ENCODE measurements at places on chromosomes 7 and 10.

- no peak for DNase-seq
Observed at GRCh38 chr7:22216832-22217475, 140.0 kb downstream of the RAPGEF5 start.

DNA sequence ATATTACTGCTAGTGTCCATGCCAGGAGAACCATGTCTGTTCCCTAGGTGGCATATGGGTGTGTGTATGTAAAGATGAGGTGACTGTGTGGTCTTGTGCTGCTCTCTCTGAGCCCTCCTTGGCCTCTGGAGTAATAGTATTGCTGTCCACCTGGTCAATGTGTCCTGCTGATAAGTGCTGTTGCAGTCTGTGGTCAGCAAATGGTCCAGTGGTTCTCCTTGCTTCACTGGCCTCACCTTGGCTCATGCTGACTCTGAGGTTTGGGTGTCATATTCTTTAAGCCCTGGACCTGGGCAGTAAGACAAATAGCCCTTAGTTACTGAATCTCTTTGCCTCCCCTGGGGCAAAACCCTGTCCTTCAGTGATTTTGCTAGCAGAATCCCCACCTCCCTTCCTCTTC, 56.8 kb downstream of the TPST1 start:
- no peak for DNase-seq

GRCh38 chr7:28784171-28784902, 173.8 kb downstream of the TRIL start:
- DNase-seq: no peak

- peak; percentile 58 for DNase-seq
Observed at GRCh38 chr10:132670546-132671227, 115.3 kb downstream of the NKX6-2 start.

Data from type B pancreatic cell (in vitro differentiated cells).